Fibroblast of villous mesenchyme (primary cell): ENCODE measurements at places on chromosomes 3 and 15. TPM values are rescaled to one million over a fixed set of nuclear protein-coding genes. Genes with fewer than 3 reads are reported as not detected.

GCNT3 gene
- total RNA-seq, result under 0.01 TPM in 2 replicates

TMEM207 gene
- not detected in 2 replicates for total RNA-seq

PTPRG gene
- 31.2 and 41.0 TPM in 2 replicates for total RNA-seq

COL7A1 gene
- total RNA-seq, result 79.0 and 140 TPM in 2 replicates

CATSPER2 gene
- total RNA-seq, result 0.32 and 0.86 TPM in 2 replicates

COMMD2 gene
- total RNA-seq, result 28.3 and 34.5 TPM in 2 replicates

USP13 gene
- total RNA-seq, result 7.8 and 11.9 TPM in 2 replicates

RPL22L1 gene
- 126 and 218 TPM in 2 replicates for total RNA-seq

RAB6B gene
- 0.32 and 0.86 TPM in 2 replicates for total RNA-seq

EPHB3 gene
- total RNA-seq, result 2.2 and 3.5 TPM in 2 replicates

CCDC9B gene
- total RNA-seq, result 35.4 and 40.3 TPM in 2 replicates

SCG5 gene
- 8.7 and 17.7 TPM in 2 replicates for total RNA-seq

ANKRD28 gene
- total RNA-seq, result 248 and 372 TPM in 2 replicates

CD200 gene
- 1.3 TPM in 2 replicates for total RNA-seq

GP5 gene
- 0.32 TPM in 1 of 2 replicates, not detected in the other for total RNA-seq

CHRM5 gene
- under 0.01 TPM in 2 replicates for total RNA-seq

KCNMB2 gene
- under 0.01 TPM in 1 of 2 replicates, not detected in the other for total RNA-seq

NR1I2 gene
- total RNA-seq, result under 0.01 TPM in 2 replicates
